ENCODE measurements at places on chromosomes 2 and 18.

DNA sequence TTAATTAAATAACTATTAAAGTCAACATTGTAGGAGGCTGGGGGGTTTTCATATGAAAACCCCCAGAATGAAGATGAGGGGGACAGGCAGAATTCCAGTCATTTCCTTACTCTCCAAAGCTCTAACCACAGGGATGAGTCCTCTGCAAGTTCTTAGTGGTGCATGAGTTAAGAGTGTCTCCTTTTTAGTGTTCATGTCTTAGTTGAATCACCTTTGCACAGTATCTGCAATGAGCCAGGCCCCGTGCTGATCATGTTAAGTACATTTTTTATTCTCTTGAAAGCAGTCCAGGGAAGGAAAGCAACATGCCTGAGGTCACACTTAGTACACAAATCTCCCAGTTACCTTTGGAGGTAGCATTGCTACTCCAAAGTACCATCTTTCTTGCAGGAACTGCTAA, 25.7 kb upstream of the MSGN1 start:
- DNase-seq: no peak

GRCh38 chr18:5967007-5967406, 71.7 kb upstream of the TMEM200C start:
- no peak for DNase-seq

- no peak for DNase-seq
Measured at GRCh38 chr2:179332903-179333302, 68.3 kb upstream of the SESTD1 start.

DNA sequence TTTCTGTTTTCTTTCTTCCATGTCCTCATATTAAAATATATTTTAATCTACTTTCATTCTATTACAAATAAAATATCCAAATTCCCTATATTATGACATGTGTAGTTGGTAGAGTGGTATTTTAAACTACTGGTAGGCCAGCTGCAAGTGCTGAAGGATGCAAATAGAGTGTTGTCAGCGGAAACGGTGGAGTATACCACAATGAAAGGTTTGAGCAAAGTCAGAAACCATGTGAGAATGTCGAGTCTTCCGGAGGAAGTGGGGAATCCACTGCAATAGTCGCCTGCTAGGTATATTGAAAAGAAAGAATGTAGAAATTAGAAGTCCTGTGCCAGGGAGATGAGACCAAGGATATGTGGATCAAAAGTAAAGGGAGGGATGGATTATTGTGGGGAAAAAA, 373.9 kb downstream of the DSEL start:
- no peak for DNase-seq

GRCh38 chr2:186345745-186346144, 140.3 kb upstream of the ZC3H15 start:
- DNase-seq: no peak

DNA sequence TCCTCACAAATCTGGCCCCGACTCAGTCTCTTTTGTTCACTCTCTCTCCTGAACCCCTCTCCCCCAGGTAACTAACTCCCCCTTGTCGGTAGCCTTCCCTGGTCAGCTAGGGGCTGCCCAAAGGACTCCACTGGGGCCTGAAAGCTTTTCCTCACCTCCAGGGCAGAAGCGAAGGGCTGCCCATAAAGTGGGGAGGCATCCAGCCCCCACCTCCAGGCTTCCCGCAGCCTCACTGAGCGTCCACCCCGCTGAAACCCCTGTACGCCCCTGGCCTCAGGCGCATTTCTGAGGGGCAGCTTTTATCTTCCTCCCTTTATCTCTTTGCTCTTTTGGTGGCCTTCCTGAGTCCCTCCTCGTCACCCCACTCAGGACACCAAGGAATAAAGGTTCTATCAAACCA, 249.3 kb downstream of the CYP26B1 start:
- no peak for DNase-seq

All from stimulated activated CD4-positive, alpha-beta T cell treated with anti-CD3 and anti-CD28 coated beads, Interleukin-1b, Interleukin-23, amount 100 ng/mL, for 1 hour (primary cell).